ENCODE measurements at places on chromosomes 2 and 18.
A peak's percentile ranks its signal among the peaks of the same experiment; 100 is the strongest.

- DNase-seq: no peak
These were observed 445.6 kb upstream of the SPRED2 start for GRCh38 chr2:65878011-65878340.

- DNase-seq: no peak
These were observed 39.0 kb downstream of the MAIP1 start for GRCh38 chr2:199994371-199994770.

DNA sequence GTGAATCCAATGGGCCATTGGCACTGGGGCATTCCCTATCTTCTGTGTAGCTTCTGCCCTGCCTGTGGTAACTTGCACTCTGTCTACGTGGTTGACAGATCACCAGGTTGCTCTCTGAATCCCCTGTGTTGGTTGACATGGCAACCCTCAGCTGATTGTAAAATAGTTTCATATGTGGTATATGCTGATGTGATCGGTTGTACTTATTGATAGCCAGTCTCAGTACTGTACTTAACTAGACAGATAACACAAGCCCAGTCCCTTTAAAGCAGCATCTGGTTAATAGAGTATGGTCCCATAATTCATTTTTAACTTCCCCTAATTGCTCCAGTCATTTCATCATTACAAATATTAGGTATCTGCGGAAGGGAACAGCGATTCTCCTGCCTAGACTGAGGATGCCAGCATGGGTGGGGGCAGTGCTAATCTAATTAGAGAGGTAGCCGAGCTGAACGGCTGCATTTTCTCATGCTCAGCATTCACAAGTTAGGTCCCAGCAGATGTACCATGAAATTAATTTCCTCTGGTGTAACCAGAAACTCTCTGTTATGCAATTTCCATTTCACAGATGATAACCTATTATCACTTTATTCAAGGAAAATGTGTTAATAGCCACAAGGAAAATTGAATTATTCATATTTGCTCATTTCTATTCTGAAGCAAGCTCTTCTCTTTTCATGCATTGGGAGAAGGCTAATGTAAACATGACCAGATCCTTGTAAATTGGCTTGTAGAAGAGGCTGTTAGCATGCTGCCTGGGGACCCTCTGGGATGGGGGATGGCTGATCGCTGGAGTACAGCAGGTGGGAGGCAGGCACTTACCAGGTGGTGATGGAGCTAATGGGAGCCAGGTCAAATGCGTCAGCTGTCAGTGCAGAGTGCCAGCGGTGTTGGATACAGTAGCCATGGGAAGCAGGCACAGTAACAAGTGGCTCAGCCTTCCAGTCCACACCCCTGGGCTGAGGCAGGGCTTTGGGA is 608.3 kb downstream of the GALR1 start:
- DNase-seq: no peak

GRCh38 chr2:54456612-54457322 is 640 bp downstream of the SPTBN1 start:
- no peak for DNase-seq

- no peak for DNase-seq
These were observed 29.9 kb upstream of the SCYGR2 start for GRCh38 chr2:227568852-227569169.

GRCh38 chr2:148875387-148876051 is 492 bp downstream of the KIF5C start:
- DNase-seq: no peak

DNA sequence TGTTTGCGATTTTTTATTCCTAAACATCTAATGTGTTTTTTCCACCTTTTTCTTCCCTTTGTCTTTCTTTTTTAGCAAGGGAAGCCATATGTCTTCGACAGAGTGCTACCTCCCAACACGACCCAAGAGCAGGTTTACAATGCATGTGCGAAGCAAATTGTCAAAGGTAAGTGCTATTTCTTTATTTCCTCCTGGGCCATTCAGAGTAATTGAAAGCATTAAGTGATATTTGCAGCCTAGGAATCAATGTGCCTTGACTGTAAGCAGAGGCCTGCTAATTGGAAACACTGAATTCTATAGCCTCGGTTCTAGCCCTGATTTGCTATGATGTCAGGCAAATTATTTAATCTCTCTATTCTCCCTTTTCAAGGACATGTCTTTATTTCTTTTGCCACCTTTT is 47.0 kb downstream of the KIF5C start:
- DNase-seq: no peak

DNA sequence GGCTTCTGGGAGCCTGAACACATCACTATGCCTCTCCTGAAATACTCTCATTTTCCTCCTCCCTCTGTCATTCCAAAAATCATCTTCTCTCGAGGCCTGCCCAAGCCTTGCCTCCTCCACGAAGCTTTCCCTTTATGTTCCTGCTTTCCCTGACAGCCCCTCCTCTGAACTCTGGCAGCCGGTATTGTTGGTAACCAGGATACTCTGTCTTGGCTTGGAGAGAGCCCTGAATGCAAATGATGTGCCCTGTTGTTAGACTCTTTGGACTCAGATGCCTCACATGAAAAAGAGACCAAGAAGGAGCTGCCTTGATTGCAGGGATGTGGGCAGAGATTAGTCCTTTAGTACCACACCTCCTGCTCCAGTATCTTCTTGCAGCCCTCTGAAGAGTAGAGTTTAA is 138.5 kb upstream of the DLX2 start:
- no peak for DNase-seq

DNA sequence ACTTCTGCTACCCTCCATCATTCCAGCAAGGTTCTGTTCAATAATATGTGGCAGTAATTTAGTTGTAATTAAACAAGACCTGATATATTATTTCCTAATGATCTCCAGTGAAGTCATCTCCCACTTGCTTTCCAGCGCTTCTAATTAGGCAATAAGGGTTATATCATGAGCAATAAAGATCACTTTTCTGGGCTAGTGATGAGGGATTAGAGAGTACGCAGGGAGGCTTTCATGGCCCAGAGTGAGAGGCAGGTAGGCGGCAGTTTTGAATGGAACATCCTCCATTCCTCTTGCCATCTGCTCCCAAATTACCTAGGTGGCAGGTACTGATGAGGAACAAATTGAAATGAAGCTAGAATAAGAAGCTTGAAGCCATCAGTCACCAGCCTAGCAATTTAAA is 358.1 kb upstream of the SYT4 start:
- no peak for DNase-seq

- no peak for DNase-seq
These were observed 154.2 kb downstream of the ATP9B start for GRCh38 chr18:79223431-79223830.

DNA sequence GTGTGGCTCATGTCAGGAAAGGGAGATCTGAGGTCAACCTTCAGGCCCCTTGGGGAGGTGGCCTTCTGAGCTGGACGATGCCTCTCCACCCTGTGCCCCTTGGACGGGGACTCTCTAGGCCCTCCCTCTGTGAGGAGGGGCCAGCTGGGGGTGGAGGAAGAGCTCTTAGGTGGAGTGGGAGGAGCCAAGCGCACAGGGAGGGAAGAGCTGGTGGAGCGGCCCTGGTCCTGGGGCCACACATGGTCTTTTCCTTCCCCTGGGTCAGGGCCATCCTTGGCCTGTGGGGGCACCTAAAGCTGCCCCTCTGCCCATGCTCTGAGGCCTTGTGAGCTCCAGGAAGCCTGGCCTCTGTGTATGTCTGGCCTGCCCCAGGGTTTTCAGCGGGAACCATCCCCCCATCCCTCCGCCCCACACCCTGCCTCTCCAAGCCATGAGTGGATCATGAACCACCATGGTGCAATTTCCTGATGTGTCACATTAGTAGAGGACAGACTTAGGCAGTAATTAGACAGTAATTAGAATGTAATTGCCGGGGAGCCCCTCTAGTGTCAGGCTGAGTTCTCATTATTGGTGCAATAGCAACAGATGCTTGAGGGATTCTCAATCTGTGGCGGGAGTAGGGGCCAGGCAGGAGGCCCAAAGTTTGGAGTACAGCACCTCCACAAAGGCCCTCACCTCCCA is 63.0 kb downstream of the GLI2 start:
- DNase-seq: no peak

DNA sequence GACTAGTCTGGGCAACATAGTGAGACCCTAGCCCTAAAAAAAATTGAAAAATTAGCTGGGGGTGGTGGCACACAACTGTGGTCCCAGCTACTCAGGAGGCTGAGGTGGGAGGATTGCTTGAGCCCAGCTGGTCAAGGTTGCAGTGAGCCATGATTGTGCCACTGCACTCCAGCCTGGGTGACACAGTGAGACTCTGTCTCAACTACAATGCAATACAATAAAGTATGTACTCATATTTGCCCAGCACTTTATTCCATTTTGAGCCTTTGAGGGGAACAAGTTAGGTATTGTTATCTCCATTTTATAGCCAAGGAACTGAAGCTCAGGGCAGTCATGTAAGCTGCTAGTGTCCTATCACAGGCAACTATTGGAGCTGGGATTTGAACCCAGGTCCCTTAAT is 49.3 kb upstream of the PLB1 start:
- DNase-seq: no peak

DNA sequence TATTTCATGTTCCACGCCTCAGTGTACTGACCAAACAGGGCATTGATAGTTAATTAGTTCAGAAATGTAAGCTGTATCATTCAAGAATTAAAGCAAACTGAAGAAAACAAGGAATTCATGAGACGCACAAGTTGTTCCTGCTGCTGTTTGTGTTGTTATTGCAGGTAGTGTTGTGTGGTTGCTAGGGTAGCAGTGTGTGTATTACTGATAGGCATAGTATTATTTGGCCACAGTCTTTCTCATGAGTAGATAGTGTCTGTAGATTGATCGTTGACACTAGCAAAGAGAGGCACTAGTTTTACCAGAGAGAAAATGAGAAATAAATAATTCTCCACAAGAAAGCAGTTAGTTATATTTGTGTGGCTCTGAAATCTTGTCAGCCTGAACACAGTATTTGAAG is 548.6 kb downstream of the LRP1B start:
- no peak for DNase-seq

DNA sequence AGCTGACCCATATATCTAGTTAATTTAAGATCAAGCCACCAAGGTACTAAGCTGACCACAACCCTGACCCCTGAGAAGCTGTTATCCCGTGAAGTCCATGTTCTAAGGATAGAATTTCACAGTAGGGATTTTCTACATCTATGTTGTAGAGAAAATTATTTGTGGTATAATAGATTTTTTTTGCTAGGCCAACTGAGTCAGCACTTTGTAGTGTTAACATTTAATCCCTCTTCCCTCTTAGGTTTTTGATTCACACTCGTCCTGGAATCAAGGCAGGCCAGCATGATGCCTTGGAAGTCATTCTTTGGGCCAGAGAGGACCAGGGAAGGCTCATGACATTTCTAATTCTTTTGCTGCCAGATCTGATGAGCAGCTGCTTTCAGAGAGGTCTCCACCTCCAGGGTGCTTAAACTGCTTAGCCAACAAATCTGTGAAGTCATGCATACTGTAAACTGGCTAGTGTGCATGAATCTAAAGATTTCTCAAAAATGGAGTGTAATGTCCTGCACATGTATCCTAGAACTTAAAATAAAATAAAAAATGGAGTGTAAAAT is 102.5 kb downstream of the RBM43 start:
- no peak for DNase-seq

- no peak for DNase-seq
These were observed 2.1 kb upstream of the ABCB6 start for GRCh38 chr2:219220652-219221402.

DNA sequence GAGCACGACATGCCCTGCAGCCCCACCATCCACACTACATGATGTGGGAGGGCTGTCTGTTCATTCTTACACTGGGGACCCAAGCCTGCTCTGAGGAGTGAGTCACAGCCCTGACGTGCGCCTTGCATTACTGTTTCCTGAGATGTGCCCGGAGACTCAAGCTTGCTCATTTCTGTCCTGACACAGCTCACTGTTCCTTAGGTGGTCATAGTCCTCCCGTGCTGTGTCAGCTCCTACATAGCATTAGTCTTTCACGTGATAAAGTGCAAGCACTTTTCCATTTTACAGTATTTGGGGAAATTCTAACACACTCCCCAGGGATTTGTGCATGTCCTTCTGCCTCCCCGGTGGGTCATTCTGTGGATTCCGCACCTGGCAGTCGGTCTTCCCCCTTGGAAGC is 46.2 kb upstream of the TRIM43B start:
- no peak for DNase-seq

- no peak for DNase-seq
These were observed 32.1 kb upstream of the DPP4 start for GRCh38 chr2:162106146-162106551.

DNA sequence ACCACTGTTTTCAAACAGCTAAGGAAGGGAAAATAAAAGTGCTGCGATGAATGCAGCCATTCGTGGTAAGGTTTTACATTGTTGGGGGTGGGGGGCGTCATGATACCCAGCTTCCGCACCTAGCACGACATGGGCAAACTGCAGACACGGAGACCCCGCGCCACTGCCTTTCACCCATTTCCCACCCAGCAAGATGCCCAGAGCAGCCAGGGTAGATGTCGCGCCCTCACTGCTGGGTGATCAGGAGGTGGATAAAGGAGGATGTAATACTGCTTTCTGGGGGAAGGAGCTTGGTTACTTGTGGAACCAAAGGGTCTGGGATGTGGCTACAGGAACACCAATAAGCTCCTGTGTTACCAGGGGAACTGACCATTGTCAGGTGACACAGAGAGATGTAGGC is 138.4 kb downstream of the ZNF516 start:
- DNase-seq: no peak

DNA sequence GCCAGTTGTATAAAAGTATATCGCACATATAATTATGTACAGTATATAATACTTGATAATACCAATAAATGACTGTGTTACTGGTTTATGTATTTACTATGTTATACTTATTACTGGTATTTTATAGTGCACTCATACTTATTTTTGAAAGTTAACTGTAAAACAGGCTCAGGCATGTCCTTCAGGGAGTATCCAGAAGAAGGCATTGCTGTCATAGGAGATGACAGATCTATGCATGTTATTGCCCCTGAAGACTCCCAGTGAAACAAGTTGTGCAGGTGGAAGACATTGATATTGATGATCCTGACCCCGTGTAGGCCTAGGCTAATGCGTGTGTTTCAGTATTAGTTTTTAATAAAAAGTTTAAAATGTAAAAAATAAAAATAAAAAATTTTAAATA is 20.3 kb upstream of the ASXL3 start:
- no peak for DNase-seq

- DNase-seq: peak; percentile 88
These were observed 477.1 kb downstream of the FBXO15 start for GRCh38 chr18:73670524-73670923.

GRCh38 chr2:15942711-15943345 is 2.5 kb downstream of the MYCN start:
- no peak for DNase-seq

DNA sequence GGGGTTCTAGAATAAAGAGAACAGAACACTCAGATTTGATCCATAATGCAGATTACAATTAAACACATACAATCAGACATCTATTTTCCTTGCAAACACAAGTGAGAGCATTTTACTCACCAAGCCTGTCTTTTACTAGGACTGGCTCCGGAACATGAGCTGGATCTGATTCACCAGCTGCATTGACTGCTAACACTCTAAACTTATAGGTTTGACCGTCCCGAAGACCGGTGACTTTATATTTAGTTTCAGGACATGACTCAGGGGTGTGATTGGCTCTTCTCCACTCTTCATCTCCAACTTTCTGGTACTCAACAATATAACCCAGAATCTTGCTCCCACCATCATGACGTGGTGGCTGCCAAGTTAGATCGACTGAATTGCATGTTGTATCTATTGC is 112.4 kb downstream of the PLEKHA3 start:
- no peak for DNase-seq
